ENCODE measurements at places on chromosomes 16 and 17.
A peak's percentile ranks its signal among the peaks of the same experiment; 100 is the strongest.

GRCh38 chr17:64377769-64378282 is 12.8 kb downstream of the PECAM1 start:
- DNase-seq, result no peak

DNA sequence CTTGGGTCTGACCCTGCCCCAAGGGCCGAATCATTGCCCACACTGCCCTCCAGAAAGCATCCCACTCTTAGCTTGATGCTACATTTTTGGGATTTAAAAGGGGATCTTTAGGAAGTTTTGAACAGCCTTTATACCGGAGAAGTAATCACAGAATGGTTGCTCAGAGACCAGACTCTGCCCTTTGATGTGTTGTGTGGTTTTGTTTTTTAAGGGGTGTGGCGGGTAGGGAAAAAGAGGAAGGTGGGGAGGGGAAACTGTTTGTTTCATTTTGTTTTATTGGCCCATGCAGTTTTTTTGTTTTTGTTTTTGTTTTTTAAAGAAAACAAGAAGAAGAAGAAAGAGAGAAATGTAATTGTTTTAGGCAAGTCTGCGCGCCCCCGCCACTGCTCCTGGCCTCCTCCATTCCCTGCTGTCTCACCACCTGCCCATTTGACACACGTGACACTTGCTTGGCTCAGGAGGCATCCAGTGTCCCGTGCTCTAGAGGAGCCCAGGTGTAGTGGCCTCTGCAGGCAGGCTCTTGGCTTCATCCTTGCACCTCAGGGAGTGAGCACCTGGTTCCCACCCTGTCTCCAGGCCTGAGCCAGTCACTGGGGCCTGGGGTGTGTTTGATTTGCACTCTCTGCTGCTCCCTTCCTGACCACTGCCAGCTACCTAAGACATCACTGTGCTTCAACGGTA is 35.7 kb downstream of the GNAO1 start:
- DNase-seq, result no peak

GRCh38 chr17:31736855-31737625 is 122.0 kb downstream of the COPRS start:
- DNase-seq, result no peak

DNA sequence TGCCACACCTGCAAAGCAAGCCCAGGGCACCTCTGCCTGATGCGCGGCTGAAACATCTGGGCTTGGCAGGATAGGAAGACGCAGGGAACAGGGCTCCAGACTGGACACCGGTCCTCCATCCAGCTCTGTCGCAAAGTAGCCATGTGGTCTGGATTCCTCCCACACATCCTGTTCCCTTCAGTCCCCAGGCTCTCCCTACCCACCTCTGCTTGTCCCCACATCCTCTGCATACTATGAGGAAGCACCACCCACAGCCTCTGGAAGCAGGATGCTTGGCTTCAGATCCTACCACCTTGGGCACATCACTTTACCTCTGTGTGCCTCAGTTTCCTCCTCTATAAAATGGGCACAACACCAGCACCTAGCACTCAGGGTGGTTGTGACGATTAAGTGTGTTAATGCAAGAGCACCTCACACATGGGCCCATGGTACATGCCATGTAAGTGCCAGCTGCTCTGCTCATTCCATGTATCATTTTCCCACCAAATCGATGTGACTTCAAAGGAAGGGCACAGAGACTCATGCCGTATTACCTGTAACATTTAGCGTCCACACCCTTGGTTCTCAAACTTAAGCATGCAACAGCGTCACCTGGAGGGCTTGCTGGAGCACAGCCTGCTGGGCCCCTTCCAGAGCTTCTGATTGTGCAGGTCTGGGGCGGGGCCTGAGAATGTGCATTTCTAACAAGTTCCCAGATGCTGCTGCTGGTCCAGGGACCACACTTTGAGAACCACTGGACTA is 138.6 kb upstream of the SDK2 start:
- DNase-seq, result peak; percentile 54

GRCh38 chr17:71440513-71440912 is 680.3 kb upstream of the SOX9 start:
- DNase-seq, result no peak
